ENCODE measurements at places on chromosomes 2 and 18.

- no peak for DNase-seq
These were observed 8.3 kb downstream of the EVX2 start for GRCh38 chr2:176075481-176075880.

DNA sequence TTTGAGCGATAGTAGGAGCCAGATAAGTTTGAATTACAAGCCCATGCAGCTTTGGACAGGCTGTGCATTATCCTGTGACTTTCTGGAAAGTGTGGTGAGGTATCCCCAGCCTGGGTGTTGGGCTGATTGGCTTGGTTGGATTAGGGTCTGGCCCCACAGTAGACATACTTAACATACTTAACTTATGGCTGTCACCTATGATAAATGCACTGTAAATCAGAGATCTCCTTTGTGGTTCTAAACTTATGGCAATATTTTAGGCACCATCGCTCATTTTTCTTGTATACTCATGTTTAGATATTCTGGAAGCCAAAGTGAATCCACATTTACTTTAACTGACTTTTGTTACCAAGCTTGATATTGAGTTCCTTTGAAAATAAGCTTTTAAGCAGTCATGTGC, 54.8 kb downstream of the SPTBN1 start:
- no peak for DNase-seq

GRCh38 chr18:61582202-61582710, 249.0 kb downstream of the CDH20 start:
- no peak for DNase-seq

DNA sequence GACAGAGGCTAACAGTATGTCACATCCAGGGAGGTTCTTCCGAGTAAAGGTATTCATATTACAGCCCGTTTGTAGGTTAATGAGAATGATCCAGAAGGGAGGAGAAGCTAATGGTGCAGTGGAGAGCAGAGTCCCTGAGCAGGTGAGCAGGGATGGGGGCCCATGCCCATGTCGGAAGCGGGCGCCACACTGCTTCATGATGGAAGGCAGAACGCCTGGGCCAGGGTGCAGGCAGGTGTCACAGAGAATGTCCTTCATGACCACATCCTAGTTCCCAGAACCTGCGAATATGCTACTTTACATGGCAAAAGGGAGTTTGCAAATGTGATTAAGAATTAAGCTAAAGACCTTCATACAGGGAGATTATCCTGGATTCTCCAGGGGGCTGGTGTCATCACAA, 4.0 kb downstream of the HES6 start:
- no peak for DNase-seq

DNA sequence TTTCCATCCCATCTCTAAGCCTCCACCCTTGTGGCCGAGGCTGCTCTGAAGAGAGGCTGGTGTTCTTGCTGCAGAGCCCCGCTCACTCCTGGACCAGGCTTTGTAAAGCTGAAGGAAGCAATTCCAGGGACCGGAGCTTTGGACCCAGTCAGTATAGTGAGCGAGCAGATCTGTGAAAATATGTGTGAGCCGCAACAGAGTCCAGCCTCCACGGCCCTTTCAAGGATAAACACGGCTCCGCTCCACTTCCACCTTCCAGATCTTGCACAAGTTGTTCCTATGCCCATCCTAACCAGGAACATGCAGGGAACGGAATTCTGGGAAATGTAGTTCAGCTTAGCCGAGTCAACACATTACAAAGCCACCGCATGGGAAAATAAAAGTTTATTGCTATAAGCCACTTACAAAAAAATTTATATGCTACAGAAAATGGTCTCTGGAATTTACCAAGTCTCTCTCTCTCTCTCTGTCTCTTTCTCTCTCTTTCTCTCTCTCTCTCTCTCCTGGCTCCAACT, 151.7 kb upstream of the ZNF521 start:
- peak; percentile 53 for DNase-seq

GRCh38 chr18:7987284-7987976, 420.3 kb downstream of the PTPRM start:
- no peak for DNase-seq

DNA sequence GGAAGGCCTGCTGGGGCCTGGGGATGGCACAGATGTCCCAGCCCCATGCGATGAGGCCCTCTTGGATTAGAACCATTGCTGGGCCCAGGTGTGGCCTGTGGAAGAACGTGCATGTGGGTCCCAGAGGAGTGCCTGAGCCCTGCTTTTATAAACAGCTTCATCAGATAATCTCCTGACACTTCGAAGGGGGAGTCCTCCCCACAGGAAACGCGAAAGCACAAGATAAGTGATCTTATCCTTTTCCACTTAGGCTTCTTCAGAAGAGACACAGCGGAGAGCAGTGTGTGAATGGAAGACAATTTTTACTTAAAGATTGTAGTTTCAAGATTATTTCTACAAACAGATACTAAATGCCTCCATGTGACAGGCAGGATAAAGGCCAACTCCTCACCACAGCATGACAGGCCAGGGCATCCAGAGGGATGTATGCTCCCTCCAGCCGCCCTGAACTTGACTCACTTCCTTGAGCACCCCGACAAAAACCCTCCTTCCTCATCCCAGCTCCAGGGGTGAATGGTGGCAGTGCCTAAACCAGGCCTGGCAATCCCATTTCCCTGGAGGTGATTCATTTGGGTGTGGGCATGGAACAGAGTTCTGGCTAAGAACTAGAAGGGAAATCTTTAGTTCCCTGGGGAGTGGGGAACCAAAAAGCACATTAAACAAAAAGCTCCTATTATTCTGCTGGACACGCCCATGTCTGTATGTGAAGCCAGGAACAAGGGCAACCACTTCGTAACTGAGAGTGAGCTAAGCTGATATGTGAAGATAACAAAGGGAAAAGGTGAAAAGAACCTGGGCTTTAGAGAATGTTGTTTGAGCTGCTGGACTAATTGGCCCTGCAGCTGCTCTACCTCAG, 56.2 kb upstream of the TMEM163 start:
- peak; percentile 43 for DNase-seq

DNA sequence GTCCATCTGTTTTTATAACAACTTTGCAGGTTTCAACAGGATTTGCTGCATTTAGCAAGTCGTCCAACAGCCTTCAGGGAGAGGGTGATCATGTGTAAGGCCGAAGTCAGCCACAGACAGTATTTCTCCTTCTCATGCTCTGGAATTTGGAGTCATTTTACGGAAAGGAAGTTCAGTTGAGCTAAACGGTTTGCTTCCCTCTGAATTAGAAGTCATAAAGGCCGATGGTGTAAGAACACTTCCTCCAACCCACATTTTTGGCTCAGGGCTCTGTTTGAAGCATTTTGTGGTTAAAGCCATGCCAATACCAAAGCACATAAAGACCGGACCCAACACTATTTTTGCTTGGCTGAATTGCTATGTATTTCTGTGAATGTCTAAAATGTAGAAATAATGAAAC, 129.5 kb downstream of the TMEM182 start:
- DNase-seq = no peak

GRCh38 chr2:824954-825353, 125.7 kb upstream of the SNTG2 start:
- no peak for DNase-seq

GRCh38 chr18:45541421-45541820, 73.9 kb upstream of the SLC14A2 start:
- no peak for DNase-seq

Measured in SW480 (cell line).